Amygdala (tissue), 56 donors: ENCODE measurements at places on chromosomes 5 and 9.

GRCh38 chr5:126871441-126871840 lies 94.5 kb downstream of the LMNB1 start:
- DNase-seq, result no peak

GRCh38 chr5:54320256-54320655 lies 9.9 kb upstream of the ARL15 start:
- DNase-seq, result no peak

GRCh38 chr5:31995006-31995405 lies 179.1 kb downstream of the GOLPH3 start:
- no peak for DNase-seq

DNA sequence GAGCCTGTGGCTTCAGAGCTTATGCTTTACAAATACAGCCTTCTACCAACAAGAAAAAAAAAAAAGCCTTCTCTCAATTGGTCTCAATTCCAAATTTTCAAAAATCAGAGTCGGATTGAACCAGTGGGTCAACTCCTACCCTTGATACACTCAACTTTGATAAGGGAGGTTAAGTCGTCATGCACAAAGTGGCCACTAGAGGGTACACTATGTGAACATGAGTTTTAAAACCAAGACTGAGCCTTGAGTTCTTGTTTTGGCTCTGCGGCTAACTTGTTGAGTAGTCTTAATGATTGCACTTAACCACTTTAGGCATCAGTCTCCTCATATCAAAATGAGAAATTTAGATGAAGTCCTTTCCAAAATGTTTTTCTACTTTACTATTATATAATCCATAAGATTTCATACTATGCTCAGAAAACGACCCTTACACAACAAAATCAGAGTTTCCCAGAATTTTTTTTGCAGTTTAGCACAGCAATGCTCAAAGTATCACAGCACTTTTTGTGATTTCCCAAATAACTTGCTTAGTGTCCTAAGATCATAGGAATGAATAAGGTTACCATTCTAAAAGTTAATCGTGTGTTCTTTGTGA lies 92.9 kb upstream of the MTAP start:
- no peak for DNase-seq

GRCh38 chr9:115006660-115007059 lies 76.3 kb upstream of the TNFSF8 start:
- DNase-seq, result no peak

DNA sequence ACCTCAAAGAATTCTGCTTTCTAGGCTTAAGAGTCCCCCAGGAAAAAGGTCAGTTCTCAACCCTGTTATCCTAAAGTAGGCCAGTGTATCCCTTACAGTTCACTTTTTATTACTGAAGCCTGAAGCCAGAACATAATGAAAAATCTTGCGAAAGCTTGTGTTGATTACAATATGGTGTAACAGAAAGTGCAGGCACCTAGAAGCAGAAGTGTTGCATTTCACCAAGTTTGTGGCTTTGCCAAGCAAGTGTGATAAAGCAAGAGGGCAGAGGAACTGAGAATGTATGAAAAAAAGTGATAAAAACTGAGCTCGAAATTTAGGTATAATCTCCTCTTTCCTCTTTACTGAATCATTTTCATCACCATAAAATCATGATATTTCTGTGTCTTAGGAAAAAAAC lies 26.2 kb downstream of the AGTPBP1 start:
- no peak for DNase-seq

DNA sequence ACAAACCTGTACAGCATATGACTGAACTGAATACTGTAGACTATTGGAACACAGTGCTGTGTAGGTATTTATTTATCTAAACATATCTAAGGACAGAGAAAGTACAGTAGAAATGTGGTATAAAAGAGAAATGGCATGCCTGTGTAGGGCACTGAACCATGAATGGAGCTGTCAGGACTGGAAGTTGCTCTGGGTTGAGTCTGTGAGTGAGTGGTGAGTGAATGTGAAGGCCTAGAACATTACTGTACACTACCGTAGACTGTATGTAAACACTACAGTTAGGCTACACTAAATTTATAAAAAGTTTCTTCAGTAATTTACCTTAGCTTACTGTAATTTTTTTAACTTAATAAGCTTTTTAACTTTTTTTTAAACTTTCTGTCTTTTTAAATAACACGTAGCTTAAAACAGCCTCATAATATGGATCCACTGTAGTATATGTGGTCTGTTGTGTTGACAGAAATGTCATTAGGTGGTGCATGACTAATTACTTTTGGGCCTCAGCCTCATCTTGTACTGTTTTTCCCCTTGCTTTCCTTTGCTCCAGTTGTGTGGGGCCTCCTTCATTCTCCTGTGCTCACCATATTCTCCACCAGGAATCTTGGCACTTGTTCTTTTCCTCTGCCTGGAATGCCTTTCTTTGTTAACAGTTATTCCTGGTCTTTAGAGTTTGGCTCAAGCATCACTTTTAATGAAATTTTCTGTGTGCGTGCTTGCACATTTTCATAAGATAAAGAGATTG lies 8.8 kb downstream of the SPIN1 start:
- no peak for DNase-seq

GRCh38 chr5:164555809-164556208 lies 1050.4 kb downstream of the MAT2B start:
- no peak for DNase-seq

GRCh38 chr5:9347541-9348295 lies 198.2 kb downstream of the SEMA5A start:
- no peak for DNase-seq

- no peak for DNase-seq
Observed at GRCh38 chr9:87035879-87036278, 88.6 kb upstream of the GAS1 start.

GRCh38 chr5:131534974-131535373 lies 100.1 kb downstream of the RAPGEF6 start:
- DNase-seq, result no peak
